ENCODE measurements at places on chromosomes 11 and 22.

GRCh38 chr22:43338766-43339345 lies 4.3 kb downstream of the SCUBE1 start:
- no peak for DNase-seq

DNA sequence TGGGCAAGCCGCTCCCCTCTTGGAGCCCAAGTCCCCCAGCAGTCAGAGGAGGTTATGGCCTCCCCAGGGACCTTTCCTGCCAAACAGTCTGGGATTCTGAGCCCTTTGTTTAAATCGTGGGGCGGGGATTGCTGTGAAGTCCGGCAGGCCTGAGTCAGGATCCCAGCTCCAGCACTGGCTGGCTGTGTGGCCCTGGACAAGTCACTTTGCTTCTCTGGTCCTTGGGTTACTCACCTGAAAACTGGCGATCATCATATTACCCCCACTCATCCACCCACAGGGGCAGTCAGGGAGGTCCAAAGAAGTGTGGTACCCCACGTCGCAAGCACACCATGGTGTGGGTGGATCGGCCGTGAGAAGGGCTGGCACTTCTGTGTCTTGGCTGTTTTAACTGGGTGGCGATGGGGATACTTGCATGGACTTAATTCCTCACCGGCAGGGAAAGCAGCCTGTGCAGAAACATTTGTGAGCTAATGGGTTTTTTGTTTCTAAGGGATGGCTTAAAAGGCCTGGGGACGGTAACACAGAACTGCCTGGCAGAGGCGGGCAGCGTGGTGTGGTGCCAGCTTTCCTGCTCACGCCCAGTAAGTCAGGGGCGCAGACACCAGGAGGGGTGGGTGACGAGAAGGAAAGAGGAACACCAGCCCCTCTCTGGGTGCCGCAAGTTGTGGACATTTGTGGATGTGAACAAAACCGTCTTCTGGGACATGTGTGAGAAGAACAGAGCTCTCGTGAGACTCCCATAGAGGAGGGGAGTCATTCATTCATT lies 31.6 kb upstream of the PRR5 start:
- DNase-seq: no peak

GRCh38 chr22:33658775-33659174 lies 261.5 kb downstream of the LARGE1 start:
- no peak for DNase-seq

- DNase-seq: no peak
Measured at GRCh38 chr11:77814848-77815247, 5.7 kb downstream of the RSF1 start.

- DNase-seq: no peak
Measured at GRCh38 chr11:126484266-126484665, 128.8 kb downstream of the ST3GAL4 start.

GRCh38 chr11:73996161-73996747 lies 12.6 kb downstream of the UCP3 start:
- DNase-seq: peak; percentile 11

DNA sequence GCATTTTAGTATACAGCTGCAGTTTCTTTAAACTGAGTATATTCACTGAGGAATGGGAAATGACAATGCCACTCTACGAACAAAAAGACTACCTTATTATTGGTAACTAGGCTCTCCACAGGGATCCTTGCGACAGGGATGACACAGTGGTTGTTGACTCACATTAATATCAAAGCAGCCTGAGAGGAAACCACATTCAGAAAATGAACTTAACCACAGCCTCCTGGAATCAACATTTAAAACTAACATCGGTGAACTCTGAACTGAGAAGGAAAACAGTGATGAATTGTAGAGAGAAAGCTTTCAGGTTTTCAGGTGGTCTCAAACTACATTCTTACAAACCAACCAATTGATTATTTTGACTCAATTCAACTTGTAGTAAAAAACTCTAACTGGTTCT lies 90.3 kb upstream of the MTMR2 start:
- DNase-seq: no peak

GRCh38 chr11:69170704-69171103 lies 15.0 kb downstream of the SMIM38 start:
- no peak for DNase-seq

DNA sequence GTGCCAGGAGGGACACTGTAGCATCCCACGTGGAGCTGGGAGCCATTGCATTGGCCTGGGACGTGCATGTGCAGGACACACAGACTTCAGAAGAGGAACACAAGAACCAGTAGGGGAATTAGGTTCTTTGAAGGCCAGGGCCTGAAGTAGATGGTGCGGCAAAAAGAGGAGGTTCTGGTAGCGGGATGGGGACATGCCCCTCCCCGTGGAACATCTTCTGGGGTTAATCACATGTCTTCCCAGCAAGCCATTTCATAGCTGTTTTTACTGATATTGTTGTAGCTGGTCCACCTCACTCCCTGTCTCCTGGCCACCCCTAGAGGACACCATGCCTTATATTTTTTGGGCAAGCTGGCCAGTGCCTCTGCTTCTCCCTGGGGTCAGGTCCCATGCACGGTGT lies 74.3 kb downstream of the SCN3B start:
- DNase-seq: no peak

GRCh38 chr22:20749453-20749852 lies 24.5 kb upstream of the SERPIND1 start:
- DNase-seq: no peak

GRCh38 chr11:60809249-60809648 lies 24.1 kb downstream of the MS4A10 start:
- DNase-seq: no peak

- no peak for DNase-seq
Measured at GRCh38 chr22:43434275-43434927, 22.6 kb downstream of the MPPED1 start.

GRCh38 chr11:87063982-87064381 lies 26.2 kb downstream of the TMEM135 start:
- DNase-seq: no peak

DNA sequence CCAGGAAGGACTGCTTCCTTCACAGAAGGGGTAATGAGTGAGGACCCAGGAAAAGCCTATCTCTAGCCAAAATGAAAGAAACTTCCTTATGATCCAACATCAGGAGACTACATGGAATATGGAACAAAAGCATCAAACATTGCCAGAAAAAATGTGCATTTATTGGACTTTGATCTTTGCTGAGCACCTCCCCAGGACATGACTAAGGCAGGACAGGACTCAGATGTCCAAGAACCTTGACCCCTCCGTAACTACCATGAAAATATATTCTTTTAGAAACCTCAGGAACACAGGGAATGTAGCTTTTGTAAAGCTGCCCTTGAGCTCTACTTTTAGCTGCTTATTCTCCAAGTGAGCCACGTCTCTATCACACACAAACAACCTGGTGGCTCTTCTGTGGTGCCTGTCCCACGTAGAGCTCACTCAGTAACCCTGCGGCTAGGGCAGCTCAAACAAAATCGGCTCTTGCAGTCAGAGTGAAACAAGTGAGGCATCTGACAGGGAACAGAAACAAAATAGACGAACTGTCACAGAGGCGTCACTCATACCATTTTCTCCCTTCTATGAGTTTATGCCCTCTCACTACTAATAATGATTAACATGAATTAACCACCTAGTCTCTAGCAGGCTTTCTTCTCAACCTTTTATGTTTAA lies 471.5 kb upstream of the API5 start:
- no peak for DNase-seq

- DNase-seq: no peak
Measured at GRCh38 chr22:26553056-26553752, 36.7 kb downstream of the TPST2 start.
